Activated naive CD8-positive, alpha-beta T cell treated with anti-CD3 and anti-CD28 coated beads for 36 hours (primary cell): ENCODE measurements at places on chromosomes 12 and 14.

- no peak for DNase-seq
These were observed 5.2 kb downstream of the OR4E1 start for GRCh38 chr14:21668377-21668776.

DNA sequence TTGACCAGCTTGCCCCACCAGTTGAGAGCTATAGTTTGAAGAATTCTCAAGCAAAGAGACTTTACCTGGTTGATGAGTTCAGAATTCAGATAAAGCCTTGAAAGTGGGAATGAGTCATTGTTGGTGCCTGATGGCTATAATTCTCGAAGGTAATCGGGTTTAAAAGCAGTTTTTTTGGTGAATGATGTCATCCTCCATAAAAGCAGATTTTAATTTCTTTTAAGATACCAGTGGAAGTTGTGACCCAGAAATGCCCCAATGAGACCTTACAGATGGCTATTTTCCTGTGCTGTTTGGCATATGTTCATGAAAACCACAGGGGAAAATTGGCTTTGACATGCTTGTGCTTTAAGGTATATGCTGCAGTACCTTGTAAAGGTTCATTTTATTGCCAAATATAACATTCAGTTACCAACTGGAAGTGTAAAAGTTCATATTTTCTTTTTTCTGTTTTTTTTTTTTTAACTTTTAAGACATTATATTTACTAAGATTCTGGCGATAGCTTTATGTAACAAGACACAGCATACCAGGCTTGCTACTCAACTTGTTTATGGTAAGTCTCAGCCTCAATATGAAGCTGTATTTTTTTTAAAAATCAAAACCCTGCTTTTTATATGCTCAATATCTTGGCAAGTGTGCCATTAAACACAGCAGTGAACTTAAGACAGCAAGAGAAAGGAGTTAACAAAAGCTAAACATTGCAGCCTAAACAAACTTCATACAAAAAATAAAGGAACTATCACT, 119.3 kb downstream of the LMNTD1 start:
- no peak for DNase-seq

DNA sequence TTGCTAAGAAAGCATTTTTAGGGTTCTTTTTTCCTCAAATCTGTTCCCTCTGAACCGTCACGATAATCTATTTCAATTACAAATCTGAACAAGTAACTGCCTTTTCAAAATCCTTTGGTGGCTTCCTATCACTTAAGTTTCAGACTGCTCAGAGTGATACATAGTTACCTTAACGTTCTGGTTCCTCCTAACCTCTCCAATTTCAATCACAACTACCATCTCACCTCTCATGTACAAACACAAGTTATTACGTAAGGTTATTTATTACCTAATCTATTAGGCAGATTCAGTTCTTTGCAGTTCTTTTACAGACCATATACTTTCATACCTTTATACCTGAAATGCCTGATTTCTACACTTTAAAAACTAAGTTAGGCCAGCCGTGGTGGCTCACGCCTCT, 12.1 kb downstream of the RNF212B start:
- no peak for DNase-seq

DNA sequence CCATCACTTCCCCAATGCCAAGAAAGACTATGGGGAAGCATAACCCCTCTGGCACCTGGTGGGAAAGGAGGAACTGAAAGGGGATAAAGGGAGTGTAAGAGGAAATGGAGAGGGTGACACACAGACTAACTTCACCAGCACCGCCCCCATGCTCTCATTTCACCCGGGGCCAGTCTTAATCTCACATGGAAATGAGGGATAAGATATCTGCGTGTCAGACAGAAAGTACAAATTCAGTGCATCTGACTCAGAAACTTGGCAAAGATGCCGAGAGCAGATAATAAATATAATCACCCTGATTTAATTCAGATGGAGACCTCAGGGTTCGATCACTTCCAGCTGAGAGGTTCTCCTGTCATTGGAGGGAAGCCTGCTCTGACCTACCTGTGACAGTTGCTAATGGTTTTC, 191.6 kb downstream of the DUSP6 start:
- no peak for DNase-seq

DNA sequence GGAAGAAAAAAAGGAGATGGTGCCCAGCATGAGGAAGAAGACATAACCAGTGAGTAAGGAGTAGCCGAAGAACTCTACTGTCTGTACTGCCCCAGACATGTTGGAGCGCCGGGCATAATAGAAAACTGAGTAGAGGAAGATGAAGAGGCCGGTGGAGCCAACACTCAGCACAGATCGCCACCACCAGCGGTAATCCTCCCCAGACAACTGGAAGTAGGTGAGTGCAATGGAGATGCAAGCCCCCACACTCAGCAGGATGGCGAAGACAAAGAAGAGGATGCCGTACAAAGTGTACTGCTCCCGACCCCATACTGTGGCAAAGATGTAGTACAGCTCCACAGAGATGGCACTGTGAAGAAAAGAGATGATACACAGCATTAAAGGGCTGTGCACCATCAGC, 844 bp upstream of the IPO4 start:
- no peak for DNase-seq

GRCh38 chr14:41872931-41873685, 266.4 kb downstream of the LRFN5 start:
- no peak for DNase-seq

GRCh38 chr14:99936738-99937474, 128.3 kb upstream of the EVL start:
- DNase-seq: no peak

DNA sequence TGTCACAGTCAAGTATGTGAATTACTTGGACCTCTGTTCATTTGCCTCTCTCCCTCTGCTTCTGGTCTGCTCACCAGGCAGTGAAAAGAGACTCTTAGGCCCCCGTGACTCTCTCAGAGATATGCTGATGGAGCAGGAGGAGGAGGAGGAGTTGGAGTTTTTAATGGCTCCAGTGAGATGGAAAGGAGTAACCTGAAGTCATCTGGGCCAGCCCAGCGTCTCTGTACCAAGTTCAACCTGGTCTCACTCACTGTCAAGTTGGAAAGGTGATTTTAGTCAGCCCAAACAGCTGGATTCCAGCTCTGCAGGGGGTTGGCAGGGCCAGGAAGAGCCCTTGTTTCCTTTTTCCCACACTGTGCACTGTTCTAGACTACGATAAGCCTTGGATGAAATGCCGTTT, 48.6 kb downstream of the SH2B3 start:
- DNase-seq: no peak
